GM10248 (cell line): ENCODE measurements at places on chromosomes 2 and 18.

DNA sequence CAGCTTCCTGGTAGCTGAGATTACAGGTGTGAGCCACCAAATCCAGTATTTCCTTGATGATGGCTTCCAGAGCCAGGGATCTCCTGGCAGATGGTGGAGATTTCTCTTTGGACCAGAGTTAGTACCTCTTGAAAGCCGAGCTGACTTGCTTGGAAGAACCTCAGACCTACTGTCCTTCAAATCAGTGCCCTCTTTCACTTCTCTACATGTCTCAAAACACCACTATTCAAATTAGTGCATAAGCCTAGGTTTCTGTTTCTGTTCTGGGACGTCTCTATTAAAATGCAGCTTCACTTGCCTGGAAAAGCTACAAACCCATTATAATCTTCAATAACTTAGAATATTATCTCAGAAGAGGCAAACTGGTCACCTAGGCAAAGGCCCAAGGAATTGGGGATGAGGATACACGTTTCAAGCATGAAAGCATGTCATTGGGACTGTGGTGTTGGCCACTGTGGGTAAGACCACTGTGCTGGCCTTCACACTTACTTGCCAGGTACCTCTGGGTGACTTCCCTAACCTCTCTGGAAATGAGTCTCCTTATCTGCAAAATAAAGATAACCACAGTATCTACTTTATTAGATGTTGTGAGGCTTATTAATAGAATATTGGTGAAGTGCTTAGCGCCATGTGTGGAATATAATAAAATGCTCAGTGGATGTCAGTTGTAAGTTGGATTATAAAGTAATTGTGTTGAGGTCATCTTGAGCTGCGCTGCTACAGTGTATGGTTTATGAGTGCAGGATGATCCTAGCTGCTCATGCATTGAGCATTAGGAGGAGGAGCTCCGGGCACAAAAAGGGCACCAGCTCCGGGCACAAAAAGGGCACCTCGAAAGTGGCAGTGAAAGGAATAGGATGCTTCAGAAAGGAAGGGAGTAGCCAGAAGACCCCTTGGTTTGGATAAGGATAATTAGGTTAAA lies 84.5 kb downstream of the DOCK10 start:
- DNase-seq = peak; percentile 71

DNA sequence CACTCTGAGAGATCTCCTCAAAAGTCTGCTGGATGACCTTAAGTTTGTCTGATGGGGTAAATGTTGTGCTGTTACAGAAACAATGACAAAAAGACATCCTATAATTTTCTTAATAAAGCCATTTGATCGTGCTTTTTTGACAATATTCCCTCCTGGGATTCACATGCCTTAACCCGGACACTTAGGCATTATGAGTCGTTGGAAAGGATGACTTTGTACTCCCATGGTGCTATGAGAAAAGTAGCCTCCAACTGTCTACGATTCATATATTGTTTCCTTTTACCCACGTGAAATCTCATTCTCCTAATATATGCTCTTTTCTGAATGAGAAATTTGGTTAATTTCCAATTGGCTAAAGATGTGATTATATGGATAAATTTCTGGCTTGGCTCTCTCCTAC lies 6.1 kb upstream of the MPP4 start:
- DNase-seq = no peak

GRCh38 chr2:200305797-200306195 lies 697 bp upstream of the SPATS2L start:
- DNase-seq = peak; percentile 17

DNA sequence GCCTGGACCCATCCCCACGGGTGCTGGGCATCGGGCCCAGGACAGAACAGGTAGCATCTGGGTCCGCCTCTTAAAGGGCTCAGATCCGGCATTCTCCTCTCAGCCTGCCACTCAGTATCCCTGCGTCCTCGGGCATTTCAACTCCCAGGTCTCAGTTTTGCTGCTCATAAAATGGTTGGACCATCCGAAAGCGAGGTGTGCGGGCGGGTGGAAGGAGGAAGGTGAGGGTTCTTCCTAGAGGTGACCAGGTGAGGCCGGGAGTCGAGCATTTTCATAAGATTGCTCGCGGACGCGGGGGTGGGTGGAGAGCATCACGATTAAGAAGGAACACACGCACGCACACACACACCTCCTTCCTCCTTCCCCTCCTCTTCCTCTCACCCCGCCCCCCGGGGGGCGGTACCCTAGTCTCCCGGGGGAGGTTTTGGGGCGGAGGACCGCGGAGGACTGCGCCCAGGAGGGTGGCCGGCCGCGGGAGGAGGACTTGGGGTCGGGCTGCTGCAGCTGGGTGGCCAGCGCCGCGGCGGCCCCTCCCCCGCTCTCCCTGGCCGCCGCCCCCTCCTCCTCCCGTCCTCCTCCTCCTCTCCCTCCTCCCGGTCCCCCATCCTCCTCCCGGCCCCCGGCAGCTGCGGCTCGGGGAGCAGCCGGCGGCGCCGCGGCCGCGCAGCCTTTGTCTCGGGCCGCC lies 97.9 kb upstream of the GPR45 start:
- peak; percentile 31 for DNase-seq

DNA sequence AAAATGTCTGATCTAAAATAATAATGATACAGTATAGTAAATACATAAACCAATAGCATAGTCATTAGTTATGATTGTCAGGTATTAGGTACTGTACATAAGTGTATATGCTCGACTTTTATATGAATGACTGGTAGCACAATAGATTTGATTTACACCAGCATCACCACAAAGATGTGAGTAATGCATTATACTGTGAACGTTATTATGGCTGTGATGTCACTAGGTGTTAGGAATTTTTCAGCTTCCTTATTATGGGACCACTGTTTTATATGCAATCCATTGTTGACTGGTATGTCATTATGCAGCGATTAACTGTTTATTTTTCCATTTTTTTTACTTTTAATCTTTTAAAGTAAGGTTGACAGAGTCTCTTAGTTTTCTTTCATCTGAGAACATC lies 23.7 kb downstream of the ATP9B start:
- DNase-seq = no peak

DNA sequence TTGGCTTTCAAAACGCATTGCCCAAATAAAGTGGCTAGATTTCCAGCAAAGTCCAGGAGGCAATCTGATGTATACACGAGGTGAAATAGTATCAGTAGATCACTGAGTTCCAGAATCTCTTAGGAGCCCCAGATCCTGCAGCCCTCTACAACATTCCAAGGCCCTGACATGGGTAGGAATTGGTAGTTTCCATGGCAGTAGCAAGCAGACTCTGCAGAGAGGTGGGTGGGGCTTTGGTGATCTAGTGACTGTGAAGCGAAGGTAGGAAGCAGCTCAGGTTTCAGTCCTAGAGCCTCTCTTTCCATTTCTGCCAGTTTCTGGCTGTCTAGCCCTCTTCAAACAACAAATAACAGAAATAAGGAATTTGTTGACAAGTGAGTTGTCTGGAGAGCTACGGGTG lies 13.8 kb upstream of the SGPP2 start:
- no peak for DNase-seq

GRCh38 chr2:239559417-239560261 lies 158.8 kb upstream of the HDAC4 start:
- no peak for DNase-seq

DNA sequence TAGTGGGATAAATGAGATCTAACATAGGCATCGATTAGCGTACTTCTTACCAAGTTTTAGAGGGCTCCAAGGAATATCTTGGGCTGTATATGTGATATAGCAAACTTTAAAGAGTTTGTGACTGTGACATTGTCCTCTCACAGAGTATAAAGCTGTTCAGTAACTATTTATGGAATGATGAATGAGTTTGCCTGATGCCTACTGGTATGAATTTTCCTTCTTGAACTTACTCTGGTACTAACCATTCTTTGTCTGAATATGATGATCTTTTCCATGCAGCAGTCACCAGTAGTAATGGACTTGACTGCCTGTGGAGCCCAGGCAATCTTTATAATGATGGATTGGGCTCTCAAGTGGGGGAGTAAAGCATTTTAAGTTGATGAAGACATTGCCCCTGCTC lies 120.5 kb downstream of the PARD3B start:
- DNase-seq = no peak

GRCh38 chr2:172181840-172182239 lies 79.1 kb upstream of the DLX2 start:
- no peak for DNase-seq

- DNase-seq = no peak
These were observed 103.3 kb upstream of the OSR1 start for GRCh38 chr2:19461504-19462255.

GRCh38 chr2:10001586-10001985 lies 41.8 kb upstream of the KLF11 start:
- DNase-seq = no peak

DNA sequence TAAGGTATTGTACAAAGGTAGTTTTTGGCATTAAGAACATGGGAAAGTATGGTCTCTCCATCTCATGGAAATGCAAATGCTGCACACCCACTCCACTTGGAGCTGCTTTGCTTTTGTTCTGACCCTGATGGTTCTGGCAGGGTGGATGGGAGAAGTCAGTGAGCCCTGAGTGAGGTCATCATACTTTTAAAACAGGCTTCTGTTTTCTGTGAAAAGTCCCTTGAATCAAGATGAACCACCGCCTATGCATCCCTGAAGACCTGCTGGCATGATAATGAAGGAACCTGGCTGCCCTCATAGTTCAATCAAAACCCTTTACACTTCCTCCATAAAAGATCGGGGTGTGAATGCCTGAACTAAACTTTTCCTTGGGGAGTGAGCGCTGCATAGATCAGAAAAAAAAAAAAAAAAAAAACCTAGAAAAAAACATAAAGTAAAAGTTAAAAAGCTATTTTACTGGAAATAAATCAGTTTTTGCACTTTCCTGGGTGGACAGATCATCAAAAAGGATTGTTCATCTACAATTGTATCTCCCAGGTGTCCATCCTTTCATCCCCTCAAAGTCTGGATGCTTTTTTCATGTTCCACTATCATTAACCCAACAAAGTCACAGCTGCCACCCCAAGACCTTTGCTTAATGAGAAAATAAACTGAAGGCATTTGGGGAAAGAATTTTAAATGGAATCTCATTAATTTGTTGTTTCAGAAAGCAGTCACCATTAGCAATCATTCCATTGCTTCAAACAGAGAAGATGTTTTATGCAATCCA lies 728.1 kb upstream of the DDX18 start:
- no peak for DNase-seq

DNA sequence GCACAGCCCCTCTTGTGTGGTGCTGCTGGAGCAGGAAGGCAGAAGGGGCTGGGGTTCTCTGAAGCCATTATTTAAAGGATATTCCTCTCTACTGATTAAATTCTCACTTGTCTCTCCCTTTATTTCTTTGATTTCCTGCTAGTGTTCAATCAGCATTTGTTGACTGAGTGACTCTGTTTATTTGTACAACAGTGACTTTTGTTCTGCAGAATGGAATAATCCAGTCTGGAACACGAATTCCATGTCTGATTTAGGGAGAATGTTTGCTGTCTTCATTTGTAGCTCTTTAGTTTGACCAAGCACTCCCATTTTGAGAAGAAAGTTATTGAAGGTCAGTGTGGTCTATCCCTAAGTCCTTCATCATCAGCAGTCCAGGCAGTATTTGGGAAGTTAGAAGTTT lies 141.2 kb downstream of the SETBP1 start:
- no peak for DNase-seq

GRCh38 chr2:204277226-204277625 lies 268.0 kb upstream of the PARD3B start:
- DNase-seq = no peak

GRCh38 chr2:143629340-143629739 lies 500.1 kb downstream of the ARHGAP15 start:
- no peak for DNase-seq

DNA sequence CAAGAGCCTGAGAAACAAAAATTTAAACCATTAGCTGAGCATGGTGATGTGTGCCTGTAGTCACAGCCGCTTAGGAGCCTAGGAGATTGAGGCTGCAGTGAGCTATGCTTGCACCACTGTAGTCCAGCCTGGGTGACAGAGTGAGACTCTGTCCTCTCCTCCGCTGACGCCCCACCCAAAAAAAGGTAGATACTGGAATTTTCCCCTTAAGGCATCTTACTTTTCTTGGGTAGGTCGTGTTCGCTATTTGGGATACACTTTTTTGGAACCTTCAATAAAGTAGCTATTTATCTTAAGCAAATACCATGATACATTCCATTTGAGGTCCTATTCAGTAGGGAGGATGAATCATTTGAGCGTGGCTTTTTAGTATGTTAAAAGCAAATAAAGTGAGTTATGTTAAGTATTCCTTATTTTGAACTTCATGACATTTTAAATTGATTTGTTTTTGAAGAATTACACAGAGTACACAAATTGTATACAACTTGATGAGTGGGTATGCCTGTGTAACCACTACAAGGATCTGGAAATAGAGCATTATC lies 38.7 kb downstream of the RALBP1 start:
- DNase-seq = no peak

- no peak for DNase-seq
These were observed 287.7 kb upstream of the ZSWIM2 start for GRCh38 chr2:187136646-187137045.

DNA sequence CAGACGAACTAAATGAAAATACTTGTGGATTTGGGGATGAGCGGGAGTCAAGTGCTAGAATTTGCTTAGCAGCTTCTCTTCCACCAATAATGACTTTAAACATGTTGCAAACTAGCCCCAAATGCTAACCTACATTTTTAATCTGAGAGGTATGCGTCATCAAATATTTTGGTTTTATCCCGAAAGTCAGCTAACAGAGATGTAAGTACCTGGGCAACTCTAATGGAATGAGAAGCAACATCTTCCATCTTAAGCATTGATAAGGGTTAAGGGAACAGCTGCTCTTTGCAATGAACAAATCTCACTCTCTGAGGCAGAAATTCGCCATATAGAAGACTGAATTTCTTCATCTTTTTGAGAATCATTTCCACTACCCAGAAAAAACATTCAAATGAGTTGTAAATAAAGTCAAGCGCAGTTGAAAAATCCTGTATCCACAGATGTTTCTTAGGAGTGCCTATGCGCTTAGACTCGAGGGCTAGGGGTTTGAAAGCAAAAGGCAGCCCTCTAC lies 926 bp upstream of the YPEL5 start:
- DNase-seq = no peak

- DNase-seq = no peak
These were observed 37.2 kb upstream of the PXDN start for GRCh38 chr2:1781291-1782080.

DNA sequence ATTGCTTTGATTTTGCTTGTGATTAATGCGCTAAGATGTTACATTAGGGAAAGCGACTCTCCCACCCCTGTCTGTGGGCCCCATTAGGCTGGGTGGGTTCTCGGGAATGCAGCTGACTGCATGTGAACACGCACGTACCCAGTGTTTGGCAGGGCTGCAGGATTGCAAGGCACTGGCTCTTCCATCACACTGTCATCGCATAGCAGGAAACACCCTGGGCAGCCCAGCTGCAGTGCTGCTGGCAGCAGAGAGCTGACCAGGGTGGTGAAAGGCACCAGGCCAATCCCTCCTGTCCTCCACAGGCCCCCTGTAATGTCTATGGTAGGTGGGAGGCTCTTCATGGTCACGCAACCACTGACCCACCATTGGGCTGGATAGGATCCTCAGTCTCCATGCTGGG lies 34.4 kb upstream of the FZD7 start:
- no peak for DNase-seq

GRCh38 chr2:55879976-55880375 lies 43.6 kb downstream of the EFEMP1 start:
- DNase-seq = no peak

- no peak for DNase-seq
These were observed 142.2 kb downstream of the EPHA4 start for GRCh38 chr2:221429741-221430491.

GRCh38 chr2:200243441-200243840 lies 63.1 kb upstream of the SPATS2L start:
- no peak for DNase-seq

- DNase-seq = no peak
These were observed 7.0 kb upstream of the NUP35 start for GRCh38 chr2:183117226-183117625.
